ENCODE measurements at places on chromosomes 6 and 20.

DNA sequence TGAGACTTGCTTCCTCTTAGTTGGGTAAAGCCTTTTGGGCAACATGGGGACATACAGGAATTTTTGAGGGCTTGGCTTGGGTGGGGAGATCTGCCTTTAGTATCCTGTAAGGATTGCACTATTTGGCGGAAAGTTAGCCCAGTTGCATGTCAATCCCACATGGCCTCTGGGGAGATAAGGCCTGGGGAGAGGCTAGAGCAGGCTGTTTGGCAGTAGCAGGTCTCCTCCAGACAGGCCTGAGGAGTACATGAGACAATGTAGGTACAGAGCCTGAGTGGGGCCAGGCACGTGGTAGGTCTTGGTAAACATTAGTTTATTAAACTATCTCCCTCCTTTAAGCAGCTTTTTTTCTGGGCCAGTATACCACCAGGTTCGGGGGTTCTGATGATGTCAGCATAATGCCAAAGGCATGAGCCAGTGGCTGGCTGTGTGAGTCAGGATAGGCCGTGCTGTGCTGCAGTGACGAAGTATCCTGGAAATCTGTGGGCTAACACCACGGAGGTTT is 147.9 kb downstream of the VEGFA start:
- no peak for DNase-seq

DNA sequence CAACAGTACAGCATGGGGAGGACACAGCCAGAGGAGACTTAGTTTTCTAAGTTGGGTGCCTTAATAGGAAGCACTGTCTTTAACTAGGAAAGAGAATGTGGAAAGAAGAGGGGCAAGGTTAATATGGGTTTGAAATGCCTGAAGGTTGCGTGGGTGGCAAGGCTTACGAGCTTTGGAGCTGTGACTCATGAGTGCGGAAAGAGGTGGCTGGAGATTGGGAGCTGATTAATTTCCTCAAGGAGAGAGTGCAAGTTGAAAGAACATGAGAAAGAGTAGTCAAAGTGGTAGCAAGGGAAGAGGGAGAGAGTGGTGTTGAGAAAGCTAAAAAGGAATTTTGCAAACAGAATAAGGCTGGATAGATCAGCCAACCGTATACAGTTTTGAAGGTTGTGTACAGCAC is 315.1 kb upstream of the PRND start:
- no peak for DNase-seq

DNA sequence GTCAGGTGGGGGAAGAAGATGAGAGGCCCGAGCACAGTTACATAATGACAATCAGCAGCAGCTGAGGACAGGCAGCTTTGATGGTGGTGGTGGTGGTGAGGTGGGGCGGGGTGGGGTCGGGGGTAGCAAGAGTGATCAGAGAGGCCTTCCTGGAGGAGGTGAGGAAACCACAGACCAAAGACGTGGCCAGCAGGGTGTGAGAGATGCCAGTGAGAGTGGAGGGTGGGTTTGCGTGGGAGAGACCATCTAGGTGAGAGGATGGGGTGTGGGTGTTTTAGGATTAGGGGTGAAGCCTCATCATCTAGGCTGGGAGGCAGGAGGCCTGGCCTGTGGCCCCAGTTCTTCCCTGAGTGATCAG is 76.0 kb upstream of the TOX2 start:
- DNase-seq: no peak

DNA sequence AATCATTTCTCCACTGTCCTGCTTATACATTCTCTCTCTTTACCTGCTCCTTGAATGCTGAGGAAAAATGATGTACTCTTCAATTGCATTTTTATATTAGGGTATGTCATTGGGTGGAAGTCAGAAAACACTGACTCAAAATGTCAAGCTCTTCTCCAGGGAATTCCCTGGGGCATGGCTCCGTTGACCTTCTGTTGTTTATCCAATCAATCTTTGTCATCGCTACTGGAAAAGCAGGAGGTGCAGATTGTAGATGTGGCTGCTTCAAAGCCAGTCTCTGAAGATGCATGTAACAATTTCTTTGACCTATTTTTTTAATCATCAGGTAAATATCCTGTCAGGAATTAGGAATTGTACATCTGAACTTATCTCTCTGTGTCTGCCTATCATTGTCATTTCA is 63.9 kb upstream of the TENT5A start:
- DNase-seq: no peak

DNA sequence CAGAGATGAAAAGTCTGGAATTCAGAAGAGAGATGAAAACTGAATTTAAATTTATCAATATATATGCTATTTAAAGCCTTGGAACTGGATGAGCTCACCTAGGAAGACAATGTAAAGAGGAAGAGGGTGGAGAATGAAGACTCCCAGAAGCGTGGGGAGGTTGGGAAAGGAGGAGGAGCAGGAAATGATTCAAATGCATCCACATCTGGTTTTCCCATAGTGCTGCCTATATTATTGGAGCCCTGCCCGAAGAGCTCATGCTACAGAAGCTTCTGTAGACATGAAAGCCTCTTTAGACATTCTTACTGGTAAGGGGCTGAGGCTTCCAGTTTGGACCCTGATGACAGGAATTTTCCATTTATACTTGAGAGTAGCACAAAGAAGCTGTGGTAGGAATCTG is 19.2 kb downstream of the PDE7B start:
- no peak for DNase-seq

DNA sequence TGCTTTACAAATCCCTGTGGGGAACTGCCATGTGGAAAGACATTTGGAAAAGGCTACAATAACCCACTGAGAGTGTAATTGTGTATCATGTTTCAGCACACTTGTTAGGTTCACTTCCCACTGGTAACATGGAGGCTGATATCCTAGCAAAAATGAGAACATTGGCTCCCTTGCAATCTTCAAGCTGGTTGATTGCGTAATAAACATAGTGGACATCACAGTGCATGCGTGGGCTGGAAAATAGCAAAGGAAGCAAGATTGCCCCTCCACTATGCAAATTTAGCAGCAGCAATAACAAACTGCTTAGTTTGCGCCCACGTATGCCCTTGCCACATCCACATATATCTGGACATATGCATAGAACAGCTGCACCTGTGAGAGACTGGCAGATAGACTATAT is 410.2 kb downstream of the MEI4 start:
- no peak for DNase-seq

- no peak for DNase-seq
Measured at GRCh38 chr20:51750037-51750769, 18.0 kb downstream of the ATP9A start.

DNA sequence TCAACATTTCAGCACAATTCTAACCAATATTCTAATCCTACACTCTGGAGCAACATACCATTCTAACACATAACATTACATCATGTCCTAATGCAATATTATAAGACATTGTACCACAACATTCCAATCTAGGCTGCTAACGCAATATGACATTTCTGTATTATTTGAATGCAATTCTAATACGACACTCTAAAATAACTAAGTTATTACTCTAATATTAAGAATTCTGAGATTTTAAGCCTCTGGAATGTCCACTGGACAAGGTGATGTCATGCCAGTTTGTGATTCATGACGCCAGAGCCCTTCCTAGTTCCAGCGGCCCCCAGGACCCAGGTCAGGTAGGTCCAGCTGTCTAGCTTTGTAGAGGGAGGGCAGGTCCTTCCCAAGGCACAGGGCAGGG is 69.7 kb upstream of the SIRPA start:
- DNase-seq: no peak

- no peak for DNase-seq
Measured at GRCh38 chr6:2157441-2158127, 87.8 kb downstream of the GMDS start.

- DNase-seq: no peak
Measured at GRCh38 chr6:87574237-87574804, 15.5 kb downstream of the RARS2 start.

DNA sequence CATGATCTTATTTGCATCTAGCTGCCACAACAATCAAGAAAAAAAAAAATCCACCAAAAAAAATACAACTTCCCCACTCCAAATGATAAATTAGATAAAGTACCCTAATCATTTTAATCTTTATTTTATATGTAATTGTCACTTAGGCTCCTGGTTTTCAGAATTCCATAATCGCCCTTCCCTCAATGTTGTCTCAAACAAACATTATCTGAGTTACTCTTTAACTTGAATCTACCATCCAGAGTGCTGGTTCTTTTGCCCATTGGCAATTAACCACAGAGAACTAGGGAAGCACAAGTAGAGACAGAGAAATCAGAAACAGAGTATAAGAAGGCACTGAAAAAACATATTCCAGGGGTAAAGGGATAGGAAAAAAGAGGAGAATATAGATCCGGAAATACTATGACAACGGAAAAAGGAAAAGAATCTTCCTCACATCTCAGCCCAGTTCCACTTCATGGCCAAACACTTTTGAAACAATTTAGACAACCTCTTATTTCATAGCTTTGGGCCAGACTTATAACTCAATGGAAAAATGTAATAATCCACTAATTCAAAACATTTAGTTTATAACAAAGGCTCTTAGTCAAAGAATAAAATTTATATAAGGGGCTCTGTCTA is 861 bp upstream of the NHSL1 start:
- DNase-seq: no peak

GRCh38 chr6:365835-366234 is 25.7 kb upstream of the IRF4 start:
- no peak for DNase-seq

GRCh38 chr20:18138639-18139583 is 1.2 kb downstream of the KAT14 start:
- no peak for DNase-seq

GRCh38 chr6:11714116-11714797 is 64.3 kb downstream of the ADTRP start:
- no peak for DNase-seq

DNA sequence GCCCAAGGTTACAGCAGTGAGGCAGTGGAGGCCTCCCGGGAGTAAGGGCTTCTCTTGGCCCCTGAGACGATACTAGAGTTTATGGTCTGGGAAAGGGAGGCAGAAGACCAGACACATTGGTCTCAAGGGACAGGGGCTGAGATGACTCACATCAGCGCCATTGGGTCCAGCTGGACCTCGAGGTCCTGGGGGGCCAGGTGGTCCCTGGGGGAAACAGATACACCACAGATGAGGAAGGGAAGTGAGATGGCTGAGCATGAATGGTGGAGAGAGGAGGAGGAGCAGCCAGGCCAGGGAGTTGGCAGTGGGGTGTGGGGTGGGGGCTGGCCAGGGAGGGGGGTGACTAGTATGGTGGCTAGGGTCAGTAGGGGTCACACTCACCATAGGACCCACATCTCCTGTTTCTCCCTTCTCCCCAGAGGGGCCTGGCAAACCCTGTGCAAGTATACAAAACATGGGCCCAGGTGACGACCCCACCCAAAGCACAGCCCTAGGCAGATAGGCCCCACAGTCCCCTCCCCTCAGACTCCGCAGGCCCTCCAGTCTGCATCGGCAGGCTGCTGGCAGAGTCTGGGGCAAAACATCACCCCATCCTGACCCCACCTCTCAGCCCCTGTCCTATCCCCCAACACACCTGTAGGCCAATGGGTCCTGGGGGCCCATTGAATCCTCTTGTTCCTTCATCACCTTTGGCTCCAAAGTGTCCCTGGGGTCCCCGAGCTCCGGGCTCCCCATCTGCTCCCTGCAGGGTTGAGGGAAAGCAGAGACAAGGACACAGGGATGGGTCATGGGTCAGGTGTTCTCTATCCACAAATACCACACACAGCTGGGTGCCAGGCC is 21.9 kb downstream of the COL11A2 start:
- no peak for DNase-seq

DNA sequence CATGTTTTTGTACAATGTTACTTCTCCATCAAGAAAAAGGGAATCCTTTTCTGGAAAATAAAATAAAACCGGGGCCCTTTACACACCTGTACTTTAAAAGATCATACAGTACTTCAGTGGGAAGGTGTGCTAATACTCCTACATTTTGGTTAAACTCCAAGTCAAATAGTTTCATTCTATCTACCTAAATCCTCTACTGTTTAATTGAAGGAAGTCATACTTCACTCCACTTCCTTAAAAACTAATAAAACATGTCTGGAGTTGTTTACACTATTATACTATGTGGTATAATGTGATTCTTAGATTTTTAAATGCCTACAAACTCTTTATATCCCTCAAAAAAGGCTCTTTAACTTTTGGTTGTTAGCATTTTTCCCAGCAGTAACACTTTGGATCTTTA is 18.6 kb upstream of the HBS1L start:
- DNase-seq: no peak

DNA sequence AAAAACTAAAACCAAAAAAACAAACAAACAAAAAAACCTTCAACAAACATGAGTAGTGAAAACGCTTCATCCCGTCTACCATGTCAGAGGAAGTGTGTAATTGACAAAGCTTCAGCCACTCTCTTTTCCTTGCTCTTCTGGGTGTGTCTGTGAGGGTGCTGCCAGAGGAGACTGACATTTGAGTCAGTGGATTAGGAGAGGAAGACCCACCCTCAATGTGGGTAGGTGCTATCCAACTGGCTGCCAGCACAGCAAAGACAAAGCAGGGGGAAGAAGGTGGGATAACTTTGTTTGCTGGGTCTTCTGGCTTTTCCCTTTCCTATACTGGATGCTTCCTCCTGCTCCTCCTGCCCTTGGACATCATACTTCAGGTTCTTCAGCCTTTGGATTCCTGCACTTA is 145.6 kb downstream of the TASP1 start:
- no peak for DNase-seq

DNA sequence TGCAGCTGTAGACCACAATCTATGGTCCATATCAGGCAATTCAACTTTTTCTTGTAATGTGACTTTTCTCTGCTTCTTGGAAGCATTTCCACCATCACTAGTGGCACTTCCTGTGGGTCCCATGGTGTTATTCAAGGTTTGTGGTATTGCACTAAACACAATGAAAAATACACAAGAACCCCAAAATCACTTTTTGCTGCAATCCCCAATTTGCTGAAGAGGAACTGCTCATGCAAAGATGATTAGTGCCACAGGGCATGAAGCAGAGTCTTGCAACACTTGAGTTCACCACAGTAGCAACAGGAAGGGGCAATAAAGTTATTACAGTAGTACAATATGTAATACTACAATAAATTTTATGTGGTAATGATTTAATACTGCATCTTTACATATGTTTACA is 16.8 kb upstream of the TAAR1 start:
- no peak for DNase-seq

DNA sequence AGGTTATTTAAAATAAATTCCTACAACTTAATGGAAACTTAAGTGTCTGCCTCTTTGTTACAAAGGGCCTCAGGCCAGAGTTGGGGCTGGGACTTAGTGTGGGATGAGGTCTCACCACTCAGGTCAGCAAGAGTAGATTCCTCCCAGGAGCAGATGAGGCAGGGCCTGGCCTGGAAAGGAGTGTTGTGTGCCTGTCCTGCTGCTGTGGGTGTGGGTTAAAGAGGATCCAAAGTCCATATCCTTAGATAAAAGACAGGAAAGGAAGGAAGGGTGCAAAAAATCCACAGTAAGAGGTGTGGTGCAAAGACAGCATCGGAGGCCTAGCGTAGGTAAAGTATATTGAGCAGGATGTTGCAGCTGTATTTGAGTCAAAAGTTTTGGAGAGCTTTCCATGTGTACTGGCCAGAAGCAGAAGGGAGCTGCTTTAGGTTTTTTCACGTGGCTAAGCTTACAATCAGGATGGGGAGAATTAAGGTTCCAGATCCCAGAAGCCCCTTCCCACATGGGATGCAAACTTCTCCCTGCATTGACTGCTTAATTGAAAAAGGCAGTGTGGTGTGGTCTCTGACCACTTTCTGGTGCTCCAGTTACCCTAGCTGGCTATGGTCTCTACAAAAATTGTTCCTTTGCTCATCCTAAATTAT is 12.8 kb upstream of the PLCG1 start:
- no peak for DNase-seq
